SJCRH30 (cell line): ENCODE measurements at places on chromosomes 7 and 10.
A peak's percentile ranks its signal among the peaks of the same experiment; 100 is the strongest.

DNA sequence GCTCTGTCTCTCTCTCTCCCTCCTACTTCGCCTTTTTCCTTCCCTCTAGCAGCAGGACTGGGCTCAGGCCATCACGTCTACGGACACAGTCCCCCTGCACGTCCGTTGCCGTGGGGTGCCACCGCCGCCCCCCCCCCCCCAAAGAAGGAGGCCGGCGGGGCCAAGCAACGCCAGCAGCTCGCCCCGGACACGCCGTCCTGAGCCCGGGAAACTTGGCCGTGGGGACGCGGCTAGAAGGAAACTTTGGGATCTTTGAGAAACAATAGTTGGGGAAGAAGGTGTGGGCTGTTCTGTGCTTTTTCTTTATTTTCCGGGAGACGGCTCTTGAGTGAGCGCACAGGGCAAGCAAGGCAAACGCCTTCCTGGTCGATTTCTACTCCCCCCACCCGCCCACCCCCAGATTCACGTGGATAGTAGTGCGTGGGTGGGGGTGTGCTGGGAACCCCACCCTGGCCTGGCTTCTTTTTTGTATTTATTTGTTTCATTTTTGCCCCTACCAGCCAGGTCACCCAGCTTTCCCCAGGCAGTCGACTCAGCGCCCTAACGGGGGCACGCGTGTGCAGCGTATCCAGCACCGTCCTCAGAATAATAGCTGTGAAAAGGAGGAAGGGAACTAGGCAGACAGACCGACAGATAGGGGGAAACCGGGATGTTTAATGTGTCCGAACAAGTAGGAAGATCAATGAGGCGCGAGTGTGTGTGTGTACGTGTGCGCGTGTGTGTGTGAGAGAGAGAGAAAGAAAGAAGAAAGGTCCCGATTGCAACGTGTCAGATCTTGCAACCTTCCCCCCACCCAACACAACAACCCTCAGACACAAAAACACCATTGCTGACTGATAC, 1.4 kb downstream of the MXI1 start:
- peak; percentile 55 for DNase-seq

DNA sequence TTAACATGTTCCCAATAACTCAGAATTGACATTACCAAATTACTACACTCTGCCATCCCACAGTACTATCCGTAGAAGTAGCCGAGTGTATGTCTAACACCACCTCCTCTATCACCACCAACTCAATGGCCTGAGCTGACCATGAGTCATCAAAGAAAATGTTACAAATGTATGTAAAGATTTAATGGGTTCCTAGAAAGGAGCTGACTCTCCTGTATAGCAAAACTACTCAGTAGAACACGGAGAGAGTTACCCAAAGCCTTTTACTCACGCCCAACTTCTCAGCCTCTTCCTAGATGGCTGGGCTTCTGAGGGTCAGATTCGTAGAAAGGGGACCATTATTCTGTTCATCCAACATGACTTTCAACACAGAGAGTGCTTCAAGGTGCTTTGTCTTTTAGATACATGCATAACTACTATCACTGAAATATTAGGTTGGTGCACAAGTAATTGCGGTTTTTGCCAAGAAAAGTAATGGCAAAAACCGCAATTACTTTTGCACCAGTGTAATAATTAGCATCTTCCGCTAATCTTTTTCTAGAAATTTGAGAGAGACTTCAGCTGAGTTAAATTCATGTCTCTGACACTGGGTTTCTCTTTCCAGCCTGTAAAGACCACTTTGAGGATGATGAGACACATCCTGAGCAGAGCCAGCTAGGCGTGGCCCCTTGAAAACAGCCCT, 24.0 kb upstream of the NANOS1 start:
- DNase-seq: no peak

GRCh38 chr10:118742032-118742431, 12.7 kb downstream of the CACUL1 start:
- no peak for DNase-seq

DNA sequence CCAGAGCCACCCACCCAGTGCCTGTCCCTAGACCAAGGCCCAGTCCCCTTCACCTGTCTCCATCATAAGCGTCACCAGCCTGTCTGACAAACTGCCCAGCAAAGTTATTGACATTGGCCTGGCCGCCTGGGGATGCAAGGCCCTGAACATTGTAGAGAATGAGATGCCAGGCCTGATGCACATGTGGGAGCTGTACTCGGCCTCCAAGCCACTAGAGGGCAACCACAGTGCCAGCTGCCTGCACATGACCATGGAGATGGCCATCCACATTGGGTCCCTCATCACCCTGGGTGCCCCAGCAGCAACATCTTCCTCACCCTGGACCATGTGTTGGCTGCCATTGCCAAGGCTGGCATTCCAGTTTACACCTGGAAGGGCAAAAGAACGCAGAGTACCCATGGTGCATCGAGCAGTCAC, 63.7 kb upstream of the ANTXRL start:
- no peak for DNase-seq

GRCh38 chr7:71017602-71018001, 114.3 kb upstream of the GALNT17 start:
- no peak for DNase-seq

- DNase-seq: no peak
Observed at GRCh38 chr10:60163786-60164185, 225.9 kb downstream of the ANK3 start.

DNA sequence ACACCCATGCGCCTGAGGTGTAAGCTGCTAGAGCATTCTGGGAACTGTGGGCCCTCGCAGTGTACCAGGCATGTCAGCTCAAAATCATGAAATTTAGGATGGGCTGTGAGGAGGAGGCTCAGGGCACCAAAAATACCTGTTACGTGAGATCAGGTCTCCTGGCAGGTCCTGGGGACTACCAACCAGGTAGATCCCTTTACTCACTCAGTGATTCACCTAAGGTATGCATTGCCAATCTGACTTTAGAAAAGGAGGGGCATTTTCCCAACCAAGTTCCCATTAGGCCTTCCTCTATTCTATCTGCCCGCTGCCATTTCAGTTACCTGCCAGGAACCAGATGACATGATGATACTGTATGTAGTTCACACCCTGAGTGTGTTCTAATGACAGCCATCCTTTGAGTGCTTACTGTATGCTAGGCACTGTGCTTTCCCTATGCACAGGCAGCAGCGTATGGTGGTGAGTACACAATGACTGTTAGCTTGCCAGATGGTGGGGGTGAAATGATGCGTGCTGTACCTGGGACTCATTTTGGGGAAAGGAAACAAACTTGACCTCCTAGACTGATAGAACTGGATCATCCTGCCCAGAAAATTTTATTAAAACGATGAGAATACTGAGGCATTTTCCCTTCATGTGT, 62.0 kb downstream of the CFAP58 start:
- no peak for DNase-seq

GRCh38 chr10:13224210-13224995, 9.8 kb downstream of the UCMA start:
- DNase-seq: no peak

DNA sequence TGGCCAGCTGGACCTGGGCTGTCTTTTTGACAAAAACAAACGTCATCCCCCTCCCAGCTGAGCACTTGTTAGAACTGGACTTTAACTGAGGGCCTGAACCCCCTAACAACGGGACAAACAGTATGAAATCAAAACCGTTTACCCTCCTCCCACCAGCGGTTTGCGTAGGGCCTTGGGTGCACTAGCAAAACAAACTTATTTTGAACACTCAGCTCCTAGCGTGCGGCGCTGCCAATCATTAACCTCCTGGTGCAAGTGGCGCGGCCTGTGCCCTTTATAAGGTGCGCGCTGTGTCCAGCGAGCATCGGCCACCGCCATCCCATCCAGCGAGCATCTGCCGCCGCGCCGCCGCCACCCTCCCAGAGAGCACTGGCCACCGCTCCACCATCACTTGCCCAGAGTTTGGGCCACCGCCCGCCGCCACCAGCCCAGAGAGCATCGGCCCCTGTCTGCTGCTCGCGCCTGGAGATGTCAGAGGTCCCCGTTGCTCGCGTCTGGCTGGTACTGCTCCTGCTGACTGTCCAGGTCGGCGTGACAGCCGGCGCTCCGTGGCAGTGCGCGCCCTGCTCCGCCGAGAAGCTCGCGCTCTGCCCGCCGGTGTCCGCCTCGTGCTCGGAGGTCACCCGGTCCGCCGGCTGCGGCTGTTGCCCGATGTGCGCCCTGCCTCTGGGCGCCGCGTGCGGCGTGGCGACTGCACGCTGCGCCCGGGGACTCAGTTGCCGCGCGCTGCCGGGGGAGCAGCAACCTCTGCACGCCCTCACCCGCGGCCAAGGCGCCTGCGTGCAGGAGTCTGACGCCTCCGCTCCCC, at the start of gene IGFBP1:
Gene IGFBP1, plus strand, starts transcription at position 304 of the 808 bp plus-strand sequence. Its CDS starts 165 bp downstream, at position 469.
- no peak for DNase-seq
